Stimulated activated CD4-positive, alpha-beta T cell treated with anti-CD3 and anti-CD28 coated beads, Interleukin-12 subunit alpha, Interleukin-12 subunit beta, amount 100 ng/mL, for 24 hours (primary cell): ENCODE measurements at places on chromosomes 2 and 18.

- no peak for DNase-seq
Observed at GRCh38 chr2:232581725-232582124, 31.2 kb downstream of the EIF4E2 start.

- no peak for DNase-seq
Observed at GRCh38 chr2:15883684-15884083, 56.7 kb upstream of the MYCN start.

GRCh38 chr2:236503100-236503499 lies 66.5 kb upstream of the ACKR3 start:
- DNase-seq: no peak

GRCh38 chr2:47662552-47662951 lies 120.4 kb upstream of the MSH6 start:
- no peak for DNase-seq

- DNase-seq: no peak
Observed at GRCh38 chr2:72146347-72147302, 1.0 kb downstream of the CYP26B1 start.

DNA sequence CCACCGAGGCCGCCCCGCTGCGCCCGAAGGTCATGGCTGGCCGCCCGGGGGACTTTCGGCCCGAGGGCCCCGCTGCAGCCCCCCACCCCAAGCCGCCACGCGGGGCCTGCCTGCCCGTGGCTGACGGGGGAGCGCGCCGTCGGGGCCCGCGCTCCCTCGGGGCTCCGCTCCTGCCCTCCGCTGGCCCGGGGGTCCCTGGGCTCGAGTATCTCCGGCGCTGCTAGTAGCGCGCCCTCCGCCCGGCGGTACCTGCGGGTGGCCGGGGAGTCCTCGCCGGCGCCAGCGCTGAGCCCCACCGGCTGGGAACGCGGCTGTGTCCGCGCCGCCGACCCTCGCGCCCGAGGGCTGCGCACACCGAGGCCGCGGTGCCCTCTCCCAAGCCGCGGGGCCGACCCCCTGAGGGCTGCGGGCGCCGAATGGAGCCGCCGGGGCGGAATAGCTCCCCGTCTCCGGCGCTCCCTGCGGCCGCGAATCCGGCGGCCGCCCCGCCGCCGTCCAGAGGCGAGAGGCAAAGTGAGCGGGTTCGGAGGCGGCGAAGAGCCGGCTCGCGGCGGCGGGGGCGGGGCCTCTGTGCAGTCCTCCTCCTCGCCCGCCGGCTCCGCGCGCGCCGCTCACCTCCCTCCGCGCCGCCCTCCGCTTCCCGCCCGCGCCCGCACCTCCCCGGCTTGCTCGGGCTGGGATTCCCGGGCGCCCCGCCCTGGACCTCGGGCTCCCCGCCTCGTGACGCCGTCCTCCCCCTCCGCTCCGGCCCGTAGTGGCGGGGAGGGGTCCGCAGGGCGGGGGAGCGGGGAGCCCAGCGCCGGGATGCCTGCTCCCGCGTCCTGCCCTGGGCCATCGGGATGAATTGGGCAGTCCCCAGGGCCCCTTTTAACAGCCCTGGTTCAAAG lies at the start of gene KCNG3:
KCNG3 (minus strand) TSS at position 515 of the 887 bp plus-strand sequence; CDS start at position 34, 481 bp downstream.
- peak; percentile 65 for DNase-seq

DNA sequence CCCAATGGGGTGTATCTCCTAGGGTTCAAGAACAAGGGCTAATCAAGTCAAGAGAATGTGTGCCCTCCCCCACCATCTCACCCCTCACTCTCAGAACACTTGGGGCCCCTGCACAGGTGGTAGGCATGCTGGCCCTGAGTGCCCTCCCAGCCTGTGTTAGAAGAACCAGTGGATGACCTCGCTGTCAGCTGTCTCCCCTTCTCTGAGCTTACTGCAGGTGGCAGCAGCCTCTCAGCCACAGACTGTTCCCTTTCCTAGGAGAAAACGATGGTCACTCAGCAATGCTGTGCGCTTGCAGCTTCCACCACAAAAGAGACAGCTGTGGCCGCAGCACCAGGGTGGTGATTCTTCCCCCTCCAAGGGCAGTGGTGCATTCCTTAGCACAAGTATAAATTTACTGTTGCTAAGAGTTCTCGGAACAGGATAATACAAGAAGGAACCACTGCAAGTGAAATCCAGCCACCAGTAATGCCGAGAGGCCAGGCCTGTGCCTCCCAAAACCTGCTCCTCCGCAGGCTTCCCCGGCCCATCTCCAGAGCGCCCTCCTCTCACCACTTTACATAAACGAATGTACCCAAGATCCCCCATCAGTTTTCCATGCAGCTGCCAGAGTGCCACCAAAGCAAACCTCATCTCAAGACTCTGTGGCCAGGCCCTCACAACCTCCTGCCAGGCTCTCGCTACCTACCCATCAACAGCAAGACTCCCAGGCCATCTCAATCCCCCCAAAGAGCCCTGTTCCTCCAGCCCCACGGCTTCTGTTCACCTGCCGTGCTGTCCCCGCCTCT lies 935 bp upstream of the RAMP1 start:
- peak; percentile 23 for DNase-seq

GRCh38 chr2:7281231-7282201 lies 364.3 kb downstream of the RNF144A start:
- DNase-seq: no peak

DNA sequence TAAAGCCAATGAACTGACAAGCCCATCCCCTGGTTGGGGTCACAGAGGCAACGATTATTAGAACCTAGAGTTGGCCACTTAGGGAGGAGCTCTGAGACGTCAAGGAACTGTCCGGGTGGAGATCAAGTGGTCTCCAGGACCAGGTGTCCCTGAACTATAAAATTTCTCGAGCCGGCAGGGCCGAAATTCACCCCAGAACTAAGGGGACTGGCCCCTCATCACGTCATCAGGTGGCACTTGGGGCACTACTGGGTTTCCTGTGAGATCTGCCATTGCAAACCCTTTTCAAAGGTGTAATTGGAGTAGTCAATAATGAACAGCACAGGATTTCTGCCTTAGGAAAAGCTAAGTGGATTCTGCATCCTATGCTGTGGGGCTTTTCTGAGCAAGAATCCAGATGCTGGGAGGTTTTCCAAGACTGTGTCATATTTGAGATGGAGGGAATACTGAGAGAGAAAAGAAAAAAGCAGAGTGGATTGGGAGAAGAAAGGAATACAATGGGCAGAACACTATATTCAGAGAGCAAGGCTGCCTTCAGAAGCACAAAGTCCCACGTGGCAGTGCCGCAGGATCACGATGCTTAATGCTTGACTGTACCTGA lies 113.6 kb downstream of the ALPK2 start:
- no peak for DNase-seq

DNA sequence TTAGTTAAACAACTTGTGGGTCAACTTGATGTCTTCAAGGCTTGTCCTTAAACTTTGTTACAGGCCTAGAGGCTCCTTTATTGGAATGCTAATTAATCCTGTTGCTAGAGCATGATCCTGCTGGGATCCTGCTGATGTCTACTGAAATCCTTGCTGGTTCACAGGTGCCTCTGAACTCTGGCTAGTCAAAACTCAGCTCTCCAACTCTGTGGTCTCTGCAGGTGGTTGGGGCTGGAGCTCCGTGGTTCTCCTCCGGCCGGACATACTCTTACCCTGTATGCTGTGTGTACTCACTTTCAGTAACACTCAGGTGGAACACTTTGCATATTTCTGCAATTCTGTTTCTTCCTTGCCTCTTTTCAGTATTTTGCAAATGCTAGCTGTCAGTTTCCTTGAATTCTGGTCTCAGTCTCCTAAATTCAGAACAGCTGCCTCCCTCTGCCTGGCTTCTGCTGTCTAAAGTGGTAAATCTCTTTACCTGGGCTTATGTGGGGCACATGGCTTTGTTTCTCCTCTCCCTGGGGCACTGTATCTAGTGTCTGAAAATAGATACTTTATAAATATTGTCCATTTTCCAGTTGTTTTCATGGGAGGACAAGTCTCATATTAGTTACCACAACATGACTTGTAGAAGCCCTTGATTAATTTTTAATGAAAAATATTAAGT lies 113.0 kb downstream of the ATP9B start:
- no peak for DNase-seq

GRCh38 chr2:86598966-86599365 lies 24.7 kb downstream of the RNF103 start:
- DNase-seq: no peak

- no peak for DNase-seq
Observed at GRCh38 chr2:207107131-207107530, 58.6 kb downstream of the KLF7 start.

DNA sequence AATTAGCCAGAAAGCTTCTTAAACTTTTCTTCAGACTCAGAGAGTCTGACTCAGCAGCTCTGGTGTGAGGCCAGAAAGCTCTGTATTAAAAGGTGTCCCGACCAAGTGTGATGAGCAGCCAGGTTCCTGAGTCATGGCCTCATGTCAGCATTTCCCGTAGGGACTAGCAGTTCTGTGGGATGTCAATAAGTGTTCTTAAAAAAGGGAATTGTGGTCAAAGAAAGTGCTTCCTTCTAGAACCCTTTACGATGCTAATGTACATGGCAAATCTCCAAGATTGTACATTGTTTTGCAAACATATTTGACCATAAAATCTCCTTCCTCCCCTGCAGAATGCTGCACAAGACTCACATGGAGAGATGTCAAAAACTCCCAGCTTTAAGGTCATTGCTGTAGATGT lies 80.1 kb downstream of the PLA2R1 start:
- DNase-seq: no peak

- peak; percentile 28 for DNase-seq
Observed at GRCh38 chr18:2905854-2906703, 59.3 kb downstream of the EMILIN2 start.

DNA sequence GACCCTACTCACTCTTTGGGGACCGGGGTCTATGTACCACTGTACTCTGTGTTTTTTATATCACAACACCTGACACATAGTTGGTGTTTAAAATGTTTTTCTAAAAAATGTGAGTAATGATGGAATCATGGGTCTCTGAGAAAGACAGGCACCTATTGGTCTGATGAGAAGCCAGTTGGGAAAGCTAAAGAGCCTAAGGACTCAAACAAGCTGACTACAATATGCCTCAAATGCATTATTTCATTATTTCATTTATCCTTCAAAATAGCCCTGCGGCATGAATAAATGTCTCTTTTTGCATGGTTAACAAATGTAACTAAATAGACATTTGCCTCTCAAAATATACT lies 102.9 kb upstream of the SCN1A start:
- DNase-seq: no peak

DNA sequence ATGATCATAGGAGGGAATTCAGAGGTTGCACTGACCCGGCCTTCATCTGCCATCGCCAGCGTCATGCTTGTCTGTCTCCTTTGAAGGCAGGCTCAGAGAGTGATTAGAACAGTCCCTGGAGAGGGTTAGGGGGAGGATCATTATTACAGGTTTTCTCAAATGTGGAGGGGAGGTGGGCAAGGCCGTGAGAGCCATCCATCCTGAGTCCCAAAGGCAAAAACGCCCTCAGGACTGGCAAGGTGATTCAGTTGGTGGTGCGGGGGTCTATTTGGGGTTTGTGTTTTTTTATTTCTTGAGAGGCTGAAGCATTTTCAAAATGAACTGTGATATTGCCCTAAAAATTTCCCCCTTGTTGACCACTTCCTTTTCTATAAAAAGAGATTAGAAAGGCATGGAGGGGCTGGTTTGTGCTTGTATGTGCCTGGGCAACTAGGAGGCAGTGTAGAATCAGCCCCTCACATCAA lies 39.3 kb upstream of the GYPC start:
- DNase-seq: no peak

GRCh38 chr2:122530814-122531213 lies 775.4 kb downstream of the TSN start:
- no peak for DNase-seq

DNA sequence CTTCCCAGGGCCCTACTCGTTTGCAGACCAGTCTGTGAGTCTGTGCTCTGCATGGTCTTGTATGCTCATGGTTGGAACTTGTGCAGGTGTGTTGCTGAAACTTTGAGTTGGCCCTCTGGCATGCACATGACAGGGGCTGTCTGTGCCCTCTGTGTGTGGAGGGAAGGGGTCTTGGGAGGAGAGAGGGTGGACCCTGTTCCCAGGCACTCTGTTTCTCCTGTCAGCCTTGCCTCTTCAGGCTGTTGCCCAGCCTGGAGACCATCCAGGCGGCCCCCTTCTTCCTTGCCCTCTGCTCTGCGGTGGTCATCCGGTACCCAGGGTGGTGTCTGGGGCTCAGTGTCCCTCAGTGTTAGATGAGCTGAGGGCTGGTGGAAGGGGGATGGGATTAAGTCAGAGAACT lies 39.5 kb downstream of the TET3 start:
- DNase-seq: no peak

- DNase-seq: no peak
Observed at GRCh38 chr2:138010890-138011289, 46.6 kb downstream of the HNMT start.

DNA sequence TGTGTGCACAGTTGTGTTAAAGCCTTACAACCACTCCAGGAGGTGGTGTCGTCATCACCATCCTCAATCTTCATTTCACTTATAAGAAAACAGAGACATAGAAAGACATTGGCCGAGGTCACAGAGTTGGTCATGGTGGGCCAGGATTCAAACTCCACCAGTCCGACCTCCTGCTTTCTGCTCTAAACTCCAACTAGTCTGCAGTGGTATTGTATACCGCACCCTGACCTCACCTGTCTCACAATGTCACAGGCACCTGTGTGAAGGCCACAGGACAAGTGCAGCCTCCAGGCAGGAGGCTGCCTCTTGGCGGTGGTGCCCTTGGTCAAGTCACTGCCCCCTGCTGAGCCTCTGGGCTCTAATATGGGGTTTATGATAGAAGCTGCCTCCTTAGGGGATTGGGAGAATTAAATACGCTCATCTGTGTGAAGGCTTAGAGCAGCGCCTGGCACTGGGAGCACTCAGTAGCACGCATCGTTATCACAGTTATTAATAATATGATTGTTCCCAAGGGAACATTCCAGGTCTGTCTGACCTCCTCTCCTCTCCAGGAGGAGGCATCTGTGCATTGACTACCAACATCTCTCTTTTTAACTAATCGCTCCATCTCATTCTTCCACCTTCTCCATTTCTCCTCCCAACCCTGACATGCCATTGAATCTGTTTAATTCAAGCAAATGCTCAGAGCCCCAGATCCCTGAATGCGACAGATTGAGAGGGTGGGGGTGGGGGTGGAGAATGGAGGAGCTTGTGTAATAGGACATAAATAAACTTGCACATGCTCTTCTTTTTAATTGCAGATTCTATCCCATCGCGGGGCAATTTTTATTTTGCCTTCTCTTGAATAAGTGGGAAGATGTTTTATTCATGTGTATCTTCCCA lies 112.7 kb downstream of the MCFD2 start:
- no peak for DNase-seq

DNA sequence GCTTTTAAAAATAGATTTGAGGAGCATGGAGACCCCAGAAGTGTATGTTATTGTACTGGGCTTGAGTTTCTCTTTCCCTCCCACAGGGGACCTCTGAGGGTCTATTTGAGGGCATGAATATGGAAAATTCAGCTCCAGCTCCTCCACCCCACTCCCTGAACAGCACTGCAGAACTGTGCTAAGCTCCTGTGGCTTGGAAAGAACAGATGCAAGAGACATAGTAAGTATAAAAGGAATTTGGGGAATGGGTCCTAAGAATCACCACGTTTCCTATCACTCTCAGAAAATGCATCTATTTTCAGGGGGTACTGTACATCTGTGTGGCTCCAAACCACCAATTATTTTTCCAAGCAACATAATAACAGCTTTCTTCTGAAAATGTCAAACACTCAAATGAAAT lies 416.1 kb downstream of the ZNF521 start:
- no peak for DNase-seq

- DNase-seq: no peak
Observed at GRCh38 chr2:10499911-10500521, 51.9 kb upstream of the ODC1 start.

- DNase-seq: no peak
Observed at GRCh38 chr2:137937778-137938177, 26.5 kb upstream of the HNMT start.

- DNase-seq: no peak
Observed at GRCh38 chr2:46784278-46784677, 131.3 kb downstream of the MCFD2 start.

- no peak for DNase-seq
Observed at GRCh38 chr2:80280598-80280997, 24.0 kb downstream of the LRRTM1 start.
